Stimulated activated CD8-positive, alpha-beta memory T cell treated with anti-CD3 and anti-CD28 coated beads, Interleukin-2, amount 100 ng/mL, for 1 hour (primary cell): ENCODE measurements at places on chromosomes 4 and X.

DNA sequence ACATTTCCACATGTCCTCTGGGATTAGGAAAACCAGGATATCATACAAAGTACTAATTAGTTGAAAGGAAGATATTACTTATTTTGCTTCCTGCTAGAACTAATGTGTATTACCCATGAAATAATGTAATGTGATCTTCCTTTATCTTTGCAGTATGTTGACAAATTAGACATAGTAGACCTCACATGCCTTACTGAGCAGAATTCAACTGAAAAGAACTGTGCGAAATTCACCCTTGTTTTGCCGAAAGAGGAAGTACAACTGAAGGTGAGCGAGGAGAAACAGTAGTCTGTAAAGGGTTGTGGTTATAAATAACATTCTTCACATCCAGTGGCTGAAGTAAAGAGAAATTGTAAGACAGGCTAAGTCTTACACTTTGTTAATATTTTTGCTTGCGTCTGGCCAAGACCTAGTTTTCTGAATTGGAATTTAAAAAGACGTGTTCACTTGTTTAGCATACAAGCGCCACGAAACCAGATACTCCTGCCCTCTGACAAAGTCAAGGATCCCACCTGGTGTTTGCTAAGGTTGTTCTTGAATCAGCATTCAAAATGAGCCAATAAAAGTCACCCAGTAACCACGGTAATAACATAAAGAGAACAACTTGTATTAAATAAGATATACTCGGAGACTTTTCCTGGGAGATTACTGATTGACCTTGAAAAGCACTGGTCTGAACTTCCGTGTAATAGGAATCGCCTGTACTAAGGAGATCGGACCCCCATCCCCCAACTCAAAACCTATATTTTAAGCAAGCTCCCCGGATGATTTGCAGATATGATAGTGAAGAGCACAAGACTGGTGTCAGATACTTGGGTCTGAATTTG is 16.9 kb downstream of the STAP1 start:
- DNase-seq: no peak

DNA sequence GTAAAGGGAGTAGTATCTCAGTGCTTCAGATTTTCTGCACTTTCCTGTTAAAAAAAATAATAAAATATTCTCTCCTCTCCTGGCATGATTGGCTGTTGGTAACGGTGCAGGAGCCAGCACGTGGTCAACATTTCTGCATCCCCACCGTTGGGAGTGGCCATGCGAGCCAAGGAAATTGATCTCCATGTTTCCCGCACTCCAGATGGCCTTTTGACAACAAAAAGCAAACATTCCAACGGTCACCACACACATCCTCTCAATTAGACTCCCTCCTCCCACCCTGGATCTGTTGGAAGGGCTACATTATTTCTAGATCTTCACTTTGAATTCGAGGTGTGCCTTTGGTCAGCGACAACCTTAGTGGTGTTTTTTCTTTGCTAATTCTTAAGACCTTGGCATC is 45.0 kb downstream of the STK32B start:
- no peak for DNase-seq

- no peak for DNase-seq
Measured at GRCh38 chr4:16161851-16162408, 64.3 kb downstream of the TAPT1 start.

DNA sequence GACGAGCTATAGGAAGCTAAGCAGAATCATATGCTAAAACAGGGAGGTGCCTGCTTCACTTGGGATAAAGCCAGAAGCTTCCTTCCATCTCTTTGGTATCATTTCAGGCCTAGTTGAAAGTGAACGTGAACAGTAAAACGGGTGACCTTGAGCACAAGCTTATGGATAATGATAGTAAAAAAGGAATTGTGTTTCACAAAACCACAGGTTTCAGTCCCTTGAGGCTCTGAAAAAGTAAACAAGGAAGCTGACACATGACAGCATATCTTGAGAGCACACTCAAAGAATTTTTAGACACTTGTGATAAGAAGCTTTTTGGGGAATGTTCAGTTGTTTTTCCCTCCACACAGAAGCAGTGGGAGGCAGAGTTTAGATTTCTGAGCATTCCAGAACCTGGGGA is 286.1 kb downstream of the DCHS2 start:
- DNase-seq: no peak
